Fibroblast of skin of right quadriceps (primary cell): ENCODE measurements at places on chromosomes 2 and 18.

GRCh38 chr18:9711361-9712129 is 3.4 kb downstream of the RAB31 start:
- no peak for DNase-seq

GRCh38 chr2:129300456-129300855 is 679.0 kb upstream of the RAB6C start:
- DNase-seq, result no peak

- no peak for DNase-seq
Measured at GRCh38 chr2:220044383-220044782, 417.0 kb downstream of the SLC4A3 start.

DNA sequence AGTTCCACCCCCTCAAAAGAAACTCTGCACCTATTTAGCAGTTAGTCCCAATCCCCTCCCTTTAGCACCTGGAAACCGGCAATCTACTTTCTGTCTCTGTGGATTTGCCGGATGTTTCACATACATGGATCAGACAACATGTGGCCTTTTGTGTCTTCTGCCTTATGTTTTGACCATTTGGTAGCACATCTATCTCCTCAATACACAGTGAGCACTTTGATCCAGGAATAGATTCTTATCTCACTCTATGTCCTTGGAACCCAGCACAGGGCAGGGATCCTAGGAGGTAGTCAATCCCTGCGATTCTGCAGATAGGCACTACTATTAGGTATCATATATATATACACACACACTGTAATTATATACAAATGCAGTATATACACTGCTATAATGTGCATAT is 3.8 kb upstream of the OTOF start:
- DNase-seq, result no peak

DNA sequence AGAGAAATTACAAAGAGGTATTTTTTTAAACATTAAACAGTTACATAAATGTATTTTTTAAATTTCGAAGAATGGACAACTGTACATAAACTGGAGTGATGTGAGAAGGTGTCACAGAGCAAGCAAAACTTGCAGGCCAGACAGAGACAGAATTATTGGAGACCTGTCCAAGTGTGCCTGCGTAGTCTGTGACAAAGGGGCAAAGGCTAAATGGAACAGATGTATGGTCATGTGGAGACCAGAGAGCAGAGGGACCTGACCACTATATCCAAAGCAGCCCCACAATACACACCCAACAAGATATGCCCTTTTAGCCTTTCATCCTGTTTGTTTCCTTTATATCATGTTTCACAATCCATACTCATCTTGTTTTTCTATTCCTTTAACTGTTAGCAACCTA is 225.3 kb upstream of the VWC2L start:
- DNase-seq, result no peak

GRCh38 chr2:154623819-154624218 is 74.7 kb upstream of the KCNJ3 start:
- peak; percentile 47 for DNase-seq

- no peak for DNase-seq
Measured at GRCh38 chr2:225456619-225457260, 57.2 kb downstream of the NYAP2 start.

- no peak for DNase-seq
Measured at GRCh38 chr2:113823716-113824595, 65.9 kb upstream of the ACTR3 start.

DNA sequence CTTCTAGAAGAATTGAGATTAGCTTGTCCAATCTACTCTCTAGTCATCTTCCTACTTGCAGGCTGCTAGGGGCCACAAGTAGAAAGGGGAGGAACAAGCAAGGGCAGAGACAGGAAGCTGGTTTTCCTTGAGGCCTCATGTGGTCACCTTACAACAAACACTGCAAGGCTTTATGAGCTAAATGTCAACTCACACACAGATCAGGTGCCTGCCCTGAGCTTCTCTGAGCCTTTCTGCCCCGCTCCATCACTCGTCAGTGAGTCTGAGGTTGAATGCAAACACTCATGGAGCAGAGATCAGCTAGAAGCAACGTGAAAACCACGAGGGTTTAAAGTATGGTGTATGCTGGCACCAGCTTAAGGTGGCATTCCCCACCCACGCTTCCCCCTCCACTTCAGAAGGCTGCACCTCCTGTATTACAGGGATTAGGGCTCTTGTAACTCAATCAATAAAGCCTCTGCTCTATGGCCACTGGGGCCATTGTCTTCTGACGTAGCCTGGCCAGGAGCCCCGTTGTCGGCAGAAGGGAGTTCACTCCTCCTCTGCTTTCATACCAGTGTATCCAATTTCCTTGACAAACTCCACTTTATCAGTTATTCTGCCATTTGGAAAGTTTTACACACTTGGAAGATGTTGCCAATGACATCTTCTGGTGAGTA is 5.4 kb upstream of the CRYGC start:
- DNase-seq, result no peak

DNA sequence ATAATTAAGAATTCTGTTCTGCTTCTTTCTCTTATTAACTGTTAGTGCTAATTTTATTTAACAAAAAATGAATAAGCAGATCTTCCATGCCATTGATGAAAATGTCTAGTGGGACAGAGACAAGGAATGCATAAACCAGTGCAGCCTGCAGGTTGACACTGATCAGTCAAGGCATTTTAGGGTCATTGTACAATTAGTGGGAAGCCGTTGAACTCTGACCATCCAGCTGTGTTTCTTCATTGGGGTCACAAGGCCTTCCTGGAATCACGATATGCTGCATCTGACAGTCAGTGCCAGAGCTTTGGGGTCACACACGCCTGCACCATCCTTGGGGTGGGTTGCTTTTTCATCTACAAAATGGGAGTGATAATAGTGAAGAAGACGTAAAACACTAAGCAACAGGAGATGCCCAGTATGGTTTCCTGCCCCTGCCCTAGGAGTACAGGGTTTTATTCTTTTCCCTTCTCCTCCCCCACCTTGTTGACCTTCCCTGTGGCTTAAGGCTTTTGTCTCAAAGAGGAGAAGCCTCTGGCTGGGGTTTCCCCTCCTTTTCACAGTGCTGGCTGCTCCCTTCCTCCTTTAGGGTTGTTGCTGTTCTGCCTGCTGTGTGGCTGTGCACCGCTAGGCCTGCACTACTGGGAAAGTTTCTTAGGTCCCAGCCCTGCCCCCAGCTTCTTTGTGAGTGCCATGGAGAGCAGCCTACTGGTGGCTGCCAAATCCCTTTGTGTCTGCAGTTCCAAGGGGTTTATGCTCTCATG is 245.6 kb downstream of the TPGS2 start:
- DNase-seq, result no peak

DNA sequence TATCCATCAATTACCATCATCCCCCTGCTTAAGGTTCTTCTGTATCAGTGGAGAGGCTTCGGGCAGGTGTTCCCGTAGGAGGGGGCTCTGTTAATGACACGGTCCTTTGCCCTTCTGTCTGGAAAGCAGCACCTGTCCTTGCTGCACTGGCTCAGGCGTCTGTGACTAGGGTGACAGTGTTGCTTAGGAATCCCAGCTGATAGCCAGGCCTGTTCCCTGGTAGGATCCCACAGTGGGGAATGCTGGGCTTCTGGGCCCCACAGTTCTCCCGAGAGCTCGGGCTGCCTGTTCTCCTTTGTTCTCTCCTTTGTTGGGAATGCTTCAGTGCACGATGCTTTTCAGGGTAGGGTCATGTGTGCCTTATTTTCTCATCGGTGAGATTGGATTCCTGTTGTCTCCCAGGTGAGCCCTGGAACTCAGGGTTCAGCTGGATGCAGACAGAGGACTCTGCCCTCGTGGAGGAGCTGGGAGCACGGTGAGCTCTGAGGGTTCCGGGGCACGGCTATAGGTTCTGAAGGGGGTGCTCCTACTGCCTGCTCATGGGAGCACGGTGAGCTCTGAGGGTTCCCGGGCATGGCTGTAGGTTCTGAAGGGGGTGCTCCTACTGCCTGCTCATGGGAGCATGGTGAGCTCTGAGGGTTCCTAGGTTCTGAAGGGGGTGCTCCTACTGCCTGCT is 9.6 kb downstream of the SNTG2 start:
- no peak for DNase-seq

DNA sequence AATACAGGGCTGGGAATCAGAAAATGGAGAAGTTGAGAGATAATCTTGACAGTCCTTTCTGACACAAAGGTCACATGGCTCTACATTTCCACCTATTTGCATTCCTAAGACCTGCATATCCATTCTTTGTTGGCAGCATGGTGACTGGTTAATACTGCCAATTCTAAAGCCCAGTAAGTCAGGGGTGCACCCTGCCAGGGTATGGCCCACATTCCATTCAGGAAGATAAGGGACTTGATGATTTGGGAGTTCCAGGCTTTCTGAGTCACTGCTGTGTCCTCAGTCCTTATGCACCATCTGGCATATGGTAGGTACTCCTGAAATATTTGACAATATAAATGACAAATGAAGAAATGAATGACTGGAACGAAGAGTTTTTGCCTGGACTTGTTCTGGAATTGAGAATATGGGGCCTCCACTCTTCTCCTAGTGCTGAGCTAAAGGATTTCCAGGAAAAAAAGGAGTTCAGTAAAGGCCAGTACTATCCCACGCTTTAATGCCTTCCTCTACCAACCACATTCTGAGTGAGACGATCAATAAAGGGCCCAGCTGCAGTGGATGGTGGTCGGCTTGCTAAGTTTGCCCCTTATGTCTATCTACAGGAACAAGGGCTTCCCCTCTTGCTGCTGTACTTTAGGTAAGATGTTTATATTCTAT is 31.7 kb upstream of the EIF2AK3 start:
- DNase-seq, result no peak
